ENCODE measurements at places on chromosomes 2 and 18. TPM values are rescaled to one million over a fixed set of nuclear protein-coding genes. Genes with fewer than 3 reads are reported as not detected.

DNA sequence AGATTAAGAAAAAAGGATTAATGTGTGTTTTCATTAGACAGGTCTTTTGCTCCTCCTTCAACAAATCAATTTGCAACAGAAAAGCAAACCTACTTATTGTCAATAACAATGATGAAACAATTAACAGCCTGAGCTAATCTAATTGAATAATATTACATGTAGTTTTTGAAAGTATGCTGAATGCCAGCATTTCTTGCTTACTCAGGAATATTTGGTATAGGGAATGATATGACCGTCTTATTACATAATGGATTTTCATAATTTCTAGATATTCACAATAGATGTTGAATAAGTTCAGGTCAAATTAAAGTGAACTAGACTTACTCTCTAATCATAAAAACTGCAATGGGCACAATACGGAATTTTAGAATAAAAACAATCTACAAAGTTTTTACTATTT lies 1493.8 kb upstream of the NXPH2 start:
- no peak for DNase-seq

- DNase-seq, result no peak
Measured at GRCh38 chr18:39485696-39486095, 1920.1 kb upstream of the CELF4 start.

DNA sequence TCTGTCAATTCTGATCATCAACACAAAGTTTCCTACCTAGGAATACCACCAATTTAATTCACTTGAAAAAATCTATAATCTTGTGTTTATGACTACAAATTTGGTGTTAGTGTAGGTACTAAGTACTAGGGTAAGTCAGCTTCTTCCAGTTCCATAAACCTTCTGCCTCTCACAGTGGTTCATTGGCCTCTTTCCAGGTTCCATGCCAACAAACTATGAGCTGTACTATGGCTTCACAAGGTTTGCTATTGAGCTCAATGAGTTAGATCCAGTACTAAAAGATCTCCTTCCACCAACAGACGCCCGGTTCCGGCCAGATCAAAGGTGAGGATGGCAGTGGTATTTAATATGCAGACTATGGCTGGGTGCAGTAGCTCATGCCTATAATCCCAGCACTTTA lies 58.8 kb downstream of the PRKRA start:
- peak; percentile 61 for DNase-seq

DNA sequence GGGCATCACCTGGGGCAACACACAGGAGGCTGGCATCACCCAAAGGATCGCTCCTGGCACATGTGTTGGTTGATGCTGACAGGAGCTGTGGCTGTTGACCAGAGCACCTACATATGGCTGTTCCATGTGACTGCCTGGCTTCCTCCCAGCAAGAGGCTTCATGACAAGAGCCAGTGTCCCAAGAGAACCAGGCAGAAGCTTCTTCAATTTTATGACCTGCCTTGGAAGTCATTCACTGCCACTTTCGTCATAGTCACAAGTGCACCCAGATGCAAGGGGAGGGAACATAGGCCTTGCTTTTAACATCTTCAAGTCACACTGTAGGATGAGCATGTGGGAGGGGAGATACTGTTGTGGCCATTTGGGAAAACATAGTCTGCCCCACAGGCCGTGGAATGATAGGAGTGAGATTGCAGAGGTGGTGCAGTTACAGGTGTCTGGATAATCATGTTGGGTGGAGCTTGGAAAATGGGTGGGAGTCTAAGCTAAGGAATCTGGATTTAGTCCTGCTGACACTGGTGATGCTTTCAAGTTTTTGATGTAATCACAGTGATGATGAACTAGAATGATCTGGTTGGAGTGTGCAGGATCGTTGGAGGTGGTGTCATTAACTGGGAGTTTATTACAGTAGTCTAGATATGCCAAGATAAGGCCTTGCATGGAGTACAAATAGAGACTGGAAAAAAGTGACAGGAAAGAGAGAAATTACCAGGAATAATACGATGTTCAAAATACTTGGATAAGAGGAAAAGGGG lies 107.0 kb downstream of the RAPGEF4 start:
- no peak for DNase-seq

- no peak for DNase-seq
Measured at GRCh38 chr2:80323610-80324009, 19.1 kb upstream of the LRRTM1 start.

SMARCAL1 gene
- total RNA-seq, result 11.0 TPM

- peak; percentile 46 for DNase-seq
Measured at GRCh38 chr2:46481198-46482193, 2.1 kb downstream of the TMEM247 start.

GRCh38 chr2:101002562-101003277 lies 631 bp downstream of the RPL31 start:
- peak; percentile 23 for DNase-seq

DNA sequence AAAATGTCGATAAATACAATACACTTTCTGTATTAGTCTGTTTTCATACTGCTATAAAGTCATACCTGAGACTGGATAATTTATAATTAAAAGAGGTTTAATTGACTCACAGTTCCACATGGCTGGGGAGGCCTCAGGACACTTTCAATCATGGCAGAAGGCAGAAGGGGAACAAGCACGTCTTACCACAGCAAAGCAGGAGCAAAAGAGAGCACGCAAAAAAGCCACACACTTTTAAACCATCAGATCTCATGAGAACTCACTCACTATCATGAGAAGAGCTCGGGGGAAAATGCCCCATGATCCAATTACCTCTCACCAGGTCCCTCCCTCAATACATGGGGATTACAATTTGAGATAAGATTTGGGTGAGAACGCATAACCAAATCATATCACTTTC lies 256.7 kb downstream of the ANAPC1 start:
- no peak for DNase-seq

ONECUT2 gene
- total RNA-seq, result not detected

DNA sequence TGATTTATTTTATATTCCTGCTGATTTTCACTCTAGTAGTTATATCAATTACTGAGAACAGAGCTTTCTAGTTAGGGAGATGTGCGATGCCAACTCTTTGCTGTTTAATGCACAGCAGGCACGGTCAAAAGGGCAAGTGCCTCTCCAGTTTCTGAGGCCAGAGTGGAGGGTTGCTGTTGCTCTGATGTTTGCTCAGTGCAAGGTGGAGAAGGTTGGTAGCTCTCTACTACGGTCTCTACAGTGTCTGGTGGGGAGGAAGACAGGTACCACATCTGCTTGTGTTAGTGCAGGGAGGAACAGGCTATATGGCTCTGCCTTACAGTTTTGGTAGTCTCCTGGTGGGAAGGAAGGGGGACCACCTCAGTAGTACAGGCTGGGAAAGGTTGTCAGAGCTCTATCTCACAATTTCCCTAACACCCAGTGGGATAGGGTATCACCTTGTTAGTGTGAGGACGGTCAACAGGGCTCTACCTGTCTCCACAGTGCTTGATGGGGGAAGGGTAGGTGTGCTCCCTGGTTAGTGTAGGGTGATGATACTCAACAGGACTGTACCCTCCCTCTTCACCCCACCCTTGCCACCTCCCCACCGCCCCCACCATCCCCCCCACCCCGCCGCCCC lies 85.9 kb downstream of the FANCL start:
- no peak for DNase-seq

GRCh38 chr18:46715062-46715461 lies 41.8 kb downstream of the ST8SIA5 start:
- no peak for DNase-seq

- peak; percentile 82 for DNase-seq
Measured at GRCh38 chr2:158926478-158926948, 41.9 kb upstream of the TANC1 start.

RUFY4 gene
- not detected for total RNA-seq

- DNase-seq, result no peak
Measured at GRCh38 chr2:497770-498492, 179.3 kb downstream of the TMEM18 start.

DNA sequence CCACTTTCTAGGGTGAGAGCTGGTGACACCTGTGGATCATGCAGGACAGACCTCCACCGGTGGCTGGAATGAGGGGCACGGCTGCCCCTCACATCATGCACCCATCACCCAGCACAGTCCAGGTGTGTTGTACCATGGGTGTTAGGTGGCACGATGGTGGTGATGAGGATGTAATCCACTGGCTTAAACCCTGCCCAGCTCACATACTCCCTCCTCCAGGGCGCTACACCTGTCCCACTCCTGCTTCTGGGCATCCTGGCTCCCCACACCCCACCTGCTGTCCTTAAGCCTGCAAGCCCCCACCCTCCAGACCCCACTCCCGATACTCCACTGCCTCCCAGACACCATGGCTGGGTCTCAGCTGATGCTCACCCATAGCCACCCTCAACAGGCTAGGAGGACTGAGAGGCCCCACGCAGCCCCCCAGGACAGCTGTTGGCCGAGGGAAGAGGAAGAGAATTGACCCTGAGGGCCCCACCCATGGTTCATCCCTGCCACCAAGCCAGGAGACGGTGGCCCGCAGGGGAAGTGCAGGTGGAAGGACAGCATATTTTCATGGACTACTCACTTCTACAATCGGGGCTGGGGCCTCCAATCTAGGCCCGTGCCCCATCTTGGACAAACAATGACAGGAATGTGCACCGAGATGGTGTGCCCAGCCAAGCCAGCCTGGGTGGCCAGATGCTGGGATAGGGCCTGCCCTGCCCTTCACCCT lies 34.3 kb downstream of the MAL start:
- DNase-seq, result no peak

- no peak for DNase-seq
Measured at GRCh38 chr18:75047240-75047961, 161.5 kb downstream of the PTGR3 start.

DNA sequence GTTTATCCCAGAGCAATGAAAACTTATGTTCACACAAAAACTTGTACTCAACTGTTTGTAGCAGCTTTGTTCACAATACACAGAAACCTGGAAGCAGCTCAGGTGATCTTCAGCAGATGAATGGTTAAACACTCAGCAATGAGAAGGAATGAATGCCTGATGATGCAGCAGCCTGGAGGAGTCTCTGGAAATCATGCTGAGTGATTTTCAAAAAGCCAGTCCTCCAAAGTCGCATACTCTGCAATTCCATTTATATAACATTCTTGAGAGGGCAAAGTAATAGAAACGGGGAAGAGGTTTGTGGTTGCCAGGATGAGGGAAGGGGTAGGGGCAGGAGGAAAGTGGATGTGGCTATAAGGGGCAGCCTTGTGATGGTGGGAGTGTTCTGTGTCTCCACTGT lies 108.1 kb downstream of the CTIF start:
- DNase-seq, result no peak

DNA sequence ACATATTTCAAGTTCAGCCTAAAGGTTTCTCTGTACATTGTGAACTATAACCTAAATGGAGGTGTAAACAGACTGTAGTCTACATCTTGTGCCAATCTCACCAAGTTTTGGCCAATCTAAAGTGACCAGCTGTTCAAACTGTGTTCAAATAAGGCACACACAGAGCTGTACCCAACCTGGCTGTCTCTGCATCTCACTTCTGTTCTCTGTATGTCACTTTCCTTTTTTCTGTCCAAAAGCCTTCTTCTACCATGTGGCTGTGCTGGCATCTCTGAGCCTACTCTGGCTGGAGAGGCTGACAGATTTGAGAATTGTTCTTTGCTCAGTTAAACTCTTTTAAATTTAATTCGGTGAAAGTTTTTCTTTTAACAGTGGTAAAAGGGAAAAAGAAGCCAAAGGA lies 817.9 kb downstream of the SOCS6 start:
- no peak for DNase-seq

KCMF1 gene
- total RNA-seq, result 90.5 TPM

GRCh38 chr2:56170504-56170903 lies 13.3 kb upstream of the CCDC85A start:
- DNase-seq, result no peak

DNA sequence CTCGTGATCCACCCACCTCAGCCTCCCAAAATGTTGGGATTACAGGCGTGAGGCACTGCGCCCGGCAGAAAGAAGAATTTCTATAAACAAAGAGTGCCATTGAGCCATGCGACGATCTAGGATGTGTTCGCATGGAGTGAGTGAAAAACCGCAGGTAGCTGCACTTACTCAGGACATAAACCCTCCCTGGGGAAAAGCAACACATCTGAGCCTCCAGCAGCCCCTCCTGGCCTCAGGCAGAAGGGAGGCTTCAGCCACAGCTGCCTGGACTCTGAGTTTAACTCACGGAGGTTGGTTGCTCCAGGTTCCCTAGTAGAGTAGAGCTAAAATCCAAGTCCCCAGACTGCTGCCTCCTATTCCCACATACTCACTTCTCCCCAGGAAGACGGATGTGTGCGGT lies 11.3 kb upstream of the STK25 start:
- no peak for DNase-seq

GRCh38 chr2:64092502-64092901 lies 51.7 kb downstream of the PELI1 start:
- DNase-seq, result no peak

GRCh38 chr18:48034651-48035555 lies 104.4 kb upstream of the SMAD2 start:
- DNase-seq, result no peak

TDRD15 gene
- total RNA-seq, result not detected

MERTK gene
- total RNA-seq, result 0.23 TPM

DNA sequence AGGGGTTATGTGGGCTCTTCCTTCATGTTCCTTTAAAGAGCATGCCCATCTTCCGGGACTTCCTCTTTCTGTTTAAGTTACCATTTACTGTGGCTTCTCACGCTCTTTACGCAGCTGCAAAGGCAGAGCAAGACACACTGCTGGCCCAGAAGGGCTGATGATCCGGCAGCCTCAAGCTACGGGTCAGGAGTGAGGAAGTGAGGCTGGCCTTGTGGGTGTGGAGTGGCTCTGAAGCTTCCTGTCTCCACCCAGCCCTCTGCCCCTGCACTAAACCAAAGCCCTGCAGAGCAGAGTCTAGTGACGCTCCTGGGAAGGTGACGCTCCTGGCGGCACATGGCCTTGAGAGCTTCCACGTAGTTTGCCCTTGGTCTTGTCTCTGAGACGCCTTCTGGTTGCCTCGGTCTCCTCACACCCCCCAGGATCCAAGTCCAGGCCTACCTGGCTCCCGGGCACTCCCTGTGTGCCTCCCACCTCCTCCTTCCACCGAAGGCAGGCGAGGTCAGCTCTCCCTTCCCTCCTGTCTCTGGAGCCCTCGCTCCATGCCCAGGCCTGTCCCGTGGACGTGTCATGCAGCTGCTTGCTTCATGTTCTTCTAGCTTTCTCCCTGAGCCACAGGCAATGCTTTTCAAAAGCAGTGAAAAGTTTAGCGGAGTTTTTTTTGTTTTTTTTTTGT lies 50.3 kb downstream of the ARL4C start:
- no peak for DNase-seq

- DNase-seq, result no peak
Measured at GRCh38 chr2:239516954-239517305, 116.1 kb upstream of the HDAC4 start.

DNA sequence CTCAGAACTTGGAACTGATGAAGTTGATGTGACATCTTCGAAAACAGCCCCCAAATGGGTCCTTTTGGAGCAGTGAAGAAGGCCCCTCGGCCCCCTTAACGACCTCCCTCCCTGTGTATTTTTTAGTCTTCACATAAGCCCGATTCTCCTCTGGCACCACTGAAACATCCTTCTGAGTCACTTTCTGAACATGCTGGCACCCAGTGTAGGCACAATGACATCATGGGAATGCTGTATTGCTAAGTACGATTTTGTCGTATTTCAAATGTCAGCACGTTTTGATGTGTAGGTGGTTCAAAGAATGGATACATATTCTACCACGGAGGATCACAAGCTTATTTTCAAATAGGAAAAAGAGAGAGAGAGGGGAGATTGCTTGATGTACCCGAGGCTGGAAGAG lies 111.7 kb upstream of the RIOK3 start:
- DNase-seq, result peak; percentile 38

SKOR2 gene
- not detected for total RNA-seq

- no peak for DNase-seq
Measured at GRCh38 chr2:197079832-197080555, 153.5 kb upstream of the PGAP1 start.
